Melanocyte of skin (primary cell): ENCODE measurements at places on chromosomes 5 and 9. TPM values are rescaled to one million over a fixed set of nuclear protein-coding genes. Genes with fewer than 3 reads are reported as not detected.

MARCOL gene
- total RNA-seq, result not detected in 2 replicates

CORO2A gene
- 4.7 and 5.6 TPM in 2 replicates for total RNA-seq

TXNDC8 gene
- not detected in 2 replicates for total RNA-seq

ZDHHC11B gene
- 0.34 and 2.9 TPM in 2 replicates for total RNA-seq

SLCO4C1 gene
- total RNA-seq, result under 0.01 TPM in 1 of 2 replicates, not detected in the other

MEF2C gene
- 25.8 and 29.0 TPM in 2 replicates for total RNA-seq

KCTD16 gene
- not detected in 2 replicates for total RNA-seq

PCDHGB6 gene
- total RNA-seq, result 1.4 and 2.9 TPM in 2 replicates

IRX4 gene
- not detected in 2 replicates for total RNA-seq

PCDHGA1 gene
- total RNA-seq, result under 0.01 and 0.15 TPM in 2 replicates

CTXN3 gene
- not detected in 2 replicates for total RNA-seq

DMGDH gene
- total RNA-seq, result 2.1 and 2.2 TPM in 2 replicates

MEGF10 gene
- total RNA-seq, result under 0.01 TPM in 1 of 2 replicates, not detected in the other

EGFL7 gene
- total RNA-seq, result 8.0 and 18.3 TPM in 2 replicates

PCDHGA6 gene
- 2.1 and 4.7 TPM in 2 replicates for total RNA-seq

PAEP gene
- total RNA-seq, result 4.9 and 10.0 TPM in 2 replicates

HTR1A gene
- total RNA-seq, result not detected in 2 replicates

JAKMIP2 gene
- total RNA-seq, result 0.34 and 3.3 TPM in 2 replicates

NEURL1B gene
- total RNA-seq, result 1.4 and 1.7 TPM in 2 replicates

C5orf46 gene
- total RNA-seq, result not detected in 2 replicates

DNAJC21 gene
- total RNA-seq, result 16.7 and 23.8 TPM in 2 replicates

TMC1 gene
- not detected in 2 replicates for total RNA-seq

TMEM252 gene
- not detected in 2 replicates for total RNA-seq

FOXD1 gene
- total RNA-seq, result 0.36 TPM in 1 of 2 replicates, not detected in the other

LHX6 gene
- total RNA-seq, result not detected in 2 replicates

GABRA6 gene
- not detected in 2 replicates for total RNA-seq

CCL27 gene
- total RNA-seq, result not detected in 2 replicates

APBB3 gene
- 15.6 and 16.9 TPM in 2 replicates for total RNA-seq

NR5A1 gene
- total RNA-seq, result not detected in 2 replicates

IL3 gene
- not detected in 2 replicates for total RNA-seq

GKAP1 gene
- total RNA-seq, result 0.34 and 0.36 TPM in 2 replicates

CREBRF gene
- 17.9 and 22.2 TPM in 2 replicates for total RNA-seq

OR1B1 gene
- total RNA-seq, result not detected in 2 replicates

SURF6 gene
- total RNA-seq, result 5.9 and 9.5 TPM in 2 replicates

AHRR gene
- total RNA-seq, result 41.0 and 47.6 TPM in 2 replicates

PFN3 gene
- total RNA-seq, result not detected in 2 replicates

EDIL3 gene
- total RNA-seq, result under 0.01 and 0.93 TPM in 2 replicates

CDC20B gene
- not detected in 2 replicates for total RNA-seq

PCDHA10 gene
- under 0.01 TPM in 1 of 2 replicates, not detected in the other for total RNA-seq

GPX3 gene
- not detected in 2 replicates for total RNA-seq

CDKN2A gene
- 11.7 and 27.6 TPM in 2 replicates for total RNA-seq

IFT74 gene
- 13.8 and 18.5 TPM in 2 replicates for total RNA-seq

IL4 gene
- not detected in 2 replicates for total RNA-seq

BHMT gene
- 0.33 TPM in 1 of 2 replicates, not detected in the other for total RNA-seq

NME5 gene
- 8.7 and 14.8 TPM in 2 replicates for total RNA-seq

SLC25A2 gene
- total RNA-seq, result not detected in 2 replicates

CNOT6 gene
- total RNA-seq, result 8.6 and 12.0 TPM in 2 replicates

TMEM171 gene
- 8.6 and 16.4 TPM in 2 replicates for total RNA-seq

COMMD10 gene
- 34.1 and 42.5 TPM in 2 replicates for total RNA-seq

DCTN3 gene
- 73.3 and 73.4 TPM in 2 replicates for total RNA-seq

PELO gene
- 9.8 and 13.4 TPM in 2 replicates for total RNA-seq

CTSL gene
- 230 and 407 TPM in 2 replicates for total RNA-seq

CAMK2A gene
- 0.34 and 0.36 TPM in 2 replicates for total RNA-seq

ARPC5L gene
- total RNA-seq, result 19.7 and 24.6 TPM in 2 replicates

IL7R gene
- 1.1 and 1.7 TPM in 2 replicates for total RNA-seq

INSL4 gene
- 0.31 TPM in 1 of 2 replicates, not detected in the other for total RNA-seq

CCDC180 gene
- total RNA-seq, result 1.7 and 3.7 TPM in 2 replicates

SMU1 gene
- 22.7 and 35.6 TPM in 2 replicates for total RNA-seq

IRX1 gene
- 6.9 and 7.2 TPM in 2 replicates for total RNA-seq

TAF11L10 gene
- not detected in 2 replicates for total RNA-seq
